ENCODE measurements at places on chromosomes 4 and X.
A peak's percentile ranks its signal among the peaks of the same experiment; 100 is the strongest.

DNA sequence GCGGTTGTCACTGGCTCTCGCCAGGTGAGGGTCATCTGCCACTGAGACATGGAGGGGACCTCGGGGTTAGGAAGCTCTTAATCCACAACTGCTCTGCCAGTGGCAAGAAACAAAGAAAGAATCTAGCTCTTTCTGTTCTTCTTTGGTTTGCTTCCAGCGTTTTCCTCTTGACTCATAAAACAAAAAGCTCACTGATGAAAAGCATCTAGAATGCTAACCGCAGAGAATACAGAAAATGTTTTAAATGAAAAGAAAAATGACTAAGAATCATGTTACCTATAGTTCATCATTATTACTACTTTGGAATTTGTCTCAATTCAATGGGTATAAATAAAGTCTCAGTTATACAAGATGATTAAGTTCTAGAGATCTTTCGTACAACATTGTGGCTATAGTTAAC is 274.8 kb upstream of the TENM3 start:
- no peak for DNase-seq

- no peak for DNase-seq
These were observed 19.6 kb upstream of the FAM156A start for GRCh38 chrX:52977953-52978352.

- DNase-seq = no peak
These were observed 44.2 kb downstream of the HUWE1 start for GRCh38 chrX:53642337-53642736.

DNA sequence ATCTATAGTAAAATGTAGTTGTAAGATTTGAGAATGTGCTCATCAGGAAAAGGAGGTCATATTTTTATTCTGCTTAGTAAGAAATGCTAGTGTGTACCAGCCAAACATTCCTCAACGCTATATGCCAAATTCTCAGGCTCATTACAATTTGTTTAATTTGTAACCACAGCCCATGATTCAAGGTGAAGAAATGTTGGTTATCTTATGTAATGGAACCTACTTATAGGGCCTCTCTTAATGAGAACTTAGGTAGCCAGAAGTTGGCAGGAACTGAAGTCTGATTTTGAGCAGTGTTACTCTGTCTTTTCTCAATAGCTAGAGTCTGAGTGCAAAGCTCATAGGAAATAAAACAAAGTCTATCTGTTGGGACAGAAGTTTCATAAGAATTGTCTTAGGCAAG is 595.0 kb downstream of the GLUD2 start:
- no peak for DNase-seq

GRCh38 chr4:181504924-181505323 is 738.3 kb upstream of the TENM3 start:
- peak; percentile 44 for DNase-seq

DNA sequence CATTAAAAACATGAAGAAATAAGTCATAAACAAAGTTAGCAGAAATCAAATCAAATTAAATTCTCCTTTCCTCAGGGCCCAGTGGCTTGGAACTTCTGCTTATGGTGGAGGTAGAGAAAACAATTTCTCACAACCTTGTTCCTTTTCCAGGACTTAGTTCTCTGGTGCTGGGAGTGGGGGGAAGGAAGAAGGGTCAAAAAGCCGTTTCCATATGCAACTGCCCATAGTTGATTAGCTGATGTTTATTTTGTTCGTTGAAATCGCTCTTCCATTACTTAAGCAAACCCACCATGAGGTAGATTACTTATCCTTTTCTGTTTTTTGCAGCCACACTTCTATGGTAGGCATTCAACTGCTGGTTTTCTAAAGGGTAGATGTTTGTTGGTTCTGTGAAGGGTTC is 94.2 kb downstream of the ARSJ start:
- DNase-seq = no peak

GRCh38 chrX:119604766-119605463 is 1.3 kb downstream of the NKRF start:
- no peak for DNase-seq

GRCh38 chrX:28205126-28205525 is 223.9 kb upstream of the DCAF8L1 start:
- no peak for DNase-seq

DNA sequence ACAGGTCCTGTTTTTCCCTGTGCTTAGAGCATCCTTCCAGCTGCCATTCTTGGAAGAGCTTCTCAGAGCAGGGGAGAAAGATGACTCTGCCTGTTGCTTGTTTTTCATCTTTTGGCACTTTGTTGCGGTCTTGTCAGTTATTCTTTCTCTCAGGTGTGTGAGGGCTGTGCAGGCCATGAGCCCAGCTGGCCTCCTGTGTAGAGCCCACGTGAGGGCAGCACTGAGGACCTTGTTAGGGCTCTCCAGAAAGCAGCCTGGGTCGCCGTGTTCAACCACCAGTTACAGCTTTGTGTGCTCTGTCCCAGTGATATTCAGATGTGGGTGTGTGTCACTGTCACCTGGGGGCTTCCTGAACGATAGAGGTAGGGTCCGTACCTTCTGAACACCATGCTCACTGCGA is 52.8 kb downstream of the NOP14 start:
- no peak for DNase-seq

- DNase-seq = no peak
These were observed 49.2 kb downstream of the CRLF2 start for GRCh38 chrX:1163231-1163630.

GRCh38 chrX:56758456-56758855 is 29.4 kb downstream of the NBDY start:
- DNase-seq = no peak

GRCh38 chrX:9285342-9285771 is 179.5 kb upstream of the TBL1X start:
- no peak for DNase-seq

DNA sequence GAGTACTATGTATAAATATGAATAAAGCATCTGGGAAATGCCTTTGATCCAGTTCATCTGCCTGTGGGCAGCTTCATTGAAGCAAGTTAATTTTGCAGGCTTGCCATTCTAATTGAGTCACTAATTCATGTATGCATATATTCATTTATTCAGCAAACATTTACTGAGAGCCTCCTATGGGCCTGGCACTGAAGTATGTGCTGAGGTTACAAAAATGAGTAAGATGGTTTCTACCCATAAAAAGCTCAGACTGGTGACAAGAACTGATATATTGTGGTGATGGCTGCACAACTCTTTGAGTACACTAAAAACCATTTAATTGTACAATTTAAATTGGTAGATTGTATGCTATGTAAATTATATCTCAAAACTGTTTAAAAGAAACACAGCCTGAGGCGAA is 1.1 kb upstream of the MRPL1 start:
- peak; percentile 15 for DNase-seq

DNA sequence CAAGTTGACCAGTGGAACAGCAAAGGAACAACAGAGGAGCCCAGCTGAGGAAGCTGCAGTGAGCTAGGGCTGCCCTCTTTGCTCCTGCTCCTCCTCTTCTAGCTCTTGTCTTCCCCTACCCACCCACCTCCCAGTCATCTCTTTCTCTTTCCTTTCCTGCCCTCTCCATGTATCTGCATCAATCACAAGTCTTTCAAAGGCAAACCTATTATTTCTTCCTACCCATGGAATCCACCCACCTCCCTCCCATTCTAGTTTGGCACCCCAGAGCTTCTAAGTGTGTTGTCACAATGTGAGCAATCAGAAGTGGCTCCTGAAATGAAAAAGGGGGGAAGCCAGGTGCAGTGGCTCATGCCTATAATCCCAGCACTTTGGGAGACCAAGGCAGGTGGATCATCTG is 69.3 kb downstream of the TSC22D3 start:
- DNase-seq = no peak

DNA sequence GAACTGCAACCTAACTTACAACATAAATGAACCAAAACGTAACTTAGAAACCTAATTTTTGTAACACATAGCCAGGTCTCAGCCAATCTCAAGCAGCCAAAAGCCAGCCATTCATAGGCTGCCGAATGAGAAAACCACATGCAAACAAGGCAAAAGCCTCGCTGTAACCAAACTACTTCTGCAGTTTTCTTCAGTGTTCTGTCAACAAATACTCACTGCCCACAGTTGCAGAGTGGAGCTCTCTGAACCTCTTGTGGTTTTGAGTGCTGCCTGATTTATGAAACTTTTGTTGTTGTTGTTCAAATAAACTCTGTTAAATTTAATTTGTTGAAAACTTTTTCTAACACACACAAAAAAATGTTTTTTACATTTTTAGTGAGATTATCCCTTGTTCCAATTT is 251.2 kb downstream of the PAPSS1 start:
- no peak for DNase-seq

DNA sequence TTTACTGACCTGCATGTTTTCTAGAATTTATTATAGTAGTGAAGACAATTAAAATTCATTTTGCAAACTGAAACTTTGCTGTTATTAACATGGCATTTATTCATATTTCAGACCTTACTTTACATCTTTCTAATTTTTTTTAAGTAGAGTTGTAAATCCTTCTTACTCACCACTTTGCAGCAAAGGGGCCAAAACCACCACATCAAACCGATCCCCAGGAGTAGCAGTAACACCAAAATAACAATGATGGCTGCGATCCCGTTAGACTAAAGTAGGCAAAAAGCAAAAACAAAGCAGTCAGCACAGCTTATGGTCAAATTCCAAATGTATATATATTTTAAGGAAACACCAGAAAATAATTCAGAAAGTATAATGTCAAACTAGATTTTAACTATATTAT is 64.7 kb downstream of the ANTXR2 start:
- no peak for DNase-seq

- DNase-seq = no peak
These were observed 1624.8 kb upstream of the TENM3 start for GRCh38 chr4:180618396-180618795.

DNA sequence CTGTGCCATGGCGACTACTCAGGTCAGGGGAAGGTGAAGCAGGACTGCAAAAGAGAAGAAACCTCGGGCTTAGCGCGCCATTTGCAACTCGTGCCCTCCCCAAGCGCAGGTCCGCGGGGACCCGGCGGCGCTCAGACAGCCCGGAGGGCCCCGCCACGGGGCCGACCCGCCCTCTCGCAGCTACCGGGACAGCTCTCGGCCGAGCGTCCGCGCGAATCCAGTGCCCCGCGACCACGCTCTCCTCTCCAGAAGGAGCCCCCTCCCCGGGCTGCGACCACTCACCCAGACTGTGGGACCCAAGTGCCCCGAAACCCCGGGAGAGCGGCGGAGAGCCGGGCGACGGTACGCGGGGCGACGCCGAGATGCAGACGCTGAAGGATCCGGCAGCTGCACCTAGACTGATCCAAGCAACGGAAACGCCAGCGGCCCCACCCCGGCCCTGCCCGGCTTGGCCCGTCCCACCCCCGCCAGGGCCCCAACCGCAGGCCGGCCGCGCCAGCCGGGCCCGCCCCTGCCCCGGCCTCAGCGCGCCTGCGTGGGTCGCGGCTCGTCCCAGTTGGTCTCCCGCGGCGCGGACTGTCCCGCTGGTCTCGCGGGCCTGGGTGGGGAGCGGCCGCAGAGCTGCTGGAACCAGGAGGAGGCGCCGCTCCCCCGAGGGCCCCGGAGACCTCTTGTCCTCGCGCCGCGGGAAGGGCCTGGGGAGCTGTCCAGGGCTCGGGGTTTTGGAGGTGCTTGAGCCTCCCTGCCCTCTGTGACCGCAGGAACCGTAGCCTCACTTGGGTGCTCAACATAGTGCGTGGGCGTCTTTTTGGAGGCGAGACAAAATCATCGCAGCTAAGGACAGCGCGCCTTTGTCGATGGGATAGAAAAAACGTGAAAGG is at the start of gene ANXA5:
TSS of gene ANXA5 (minus strand) at position 400 of the 881 bp plus-strand sequence. CDS start at position 9, 391 bp downstream.
- DNase-seq = peak; percentile 31
